ENCODE measurements at places on chromosomes 5 and 9.

DNA sequence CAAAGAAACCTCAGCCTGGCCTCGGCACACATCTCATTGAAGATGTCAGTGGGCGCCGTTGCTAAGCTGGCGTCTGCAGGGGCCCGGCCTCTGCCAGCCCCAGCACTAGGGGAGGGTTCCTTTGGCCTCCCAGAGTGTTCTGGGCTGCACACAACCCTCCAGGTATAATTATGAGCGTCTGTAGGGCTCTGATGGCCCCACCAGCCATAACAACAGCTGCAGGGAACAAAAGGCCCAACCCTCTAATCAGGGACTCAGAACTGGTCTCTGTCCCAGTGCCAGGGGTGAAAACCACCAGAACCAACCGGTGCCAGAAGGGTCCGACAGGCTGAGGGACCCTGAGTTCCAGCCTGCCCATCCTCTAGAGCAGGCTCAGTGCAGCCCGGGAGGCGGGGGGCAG is 39.5 kb upstream of the SLC12A7 start:
- no peak for DNase-seq

DNA sequence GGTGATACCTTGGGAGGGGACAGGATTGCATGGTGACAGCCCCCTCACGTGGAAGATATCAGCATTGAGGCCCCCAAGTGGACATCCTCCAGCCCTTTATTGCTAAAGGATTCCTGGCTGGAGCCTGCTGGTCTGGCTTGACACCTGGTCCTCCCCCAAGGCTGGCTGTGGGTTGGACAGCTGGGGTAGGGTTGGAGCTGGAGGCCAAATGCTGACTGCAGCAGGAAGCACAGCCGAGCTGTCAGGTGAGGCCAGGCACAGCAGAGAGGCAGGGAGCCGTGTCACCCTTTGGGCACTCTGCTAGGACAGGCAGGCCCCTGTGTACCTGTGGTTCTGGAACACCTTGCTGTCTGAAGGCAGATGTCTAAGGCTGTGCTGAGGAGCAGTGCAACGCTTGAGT is 2.2 kb downstream of the CACFD1 start:
- no peak for DNase-seq

DNA sequence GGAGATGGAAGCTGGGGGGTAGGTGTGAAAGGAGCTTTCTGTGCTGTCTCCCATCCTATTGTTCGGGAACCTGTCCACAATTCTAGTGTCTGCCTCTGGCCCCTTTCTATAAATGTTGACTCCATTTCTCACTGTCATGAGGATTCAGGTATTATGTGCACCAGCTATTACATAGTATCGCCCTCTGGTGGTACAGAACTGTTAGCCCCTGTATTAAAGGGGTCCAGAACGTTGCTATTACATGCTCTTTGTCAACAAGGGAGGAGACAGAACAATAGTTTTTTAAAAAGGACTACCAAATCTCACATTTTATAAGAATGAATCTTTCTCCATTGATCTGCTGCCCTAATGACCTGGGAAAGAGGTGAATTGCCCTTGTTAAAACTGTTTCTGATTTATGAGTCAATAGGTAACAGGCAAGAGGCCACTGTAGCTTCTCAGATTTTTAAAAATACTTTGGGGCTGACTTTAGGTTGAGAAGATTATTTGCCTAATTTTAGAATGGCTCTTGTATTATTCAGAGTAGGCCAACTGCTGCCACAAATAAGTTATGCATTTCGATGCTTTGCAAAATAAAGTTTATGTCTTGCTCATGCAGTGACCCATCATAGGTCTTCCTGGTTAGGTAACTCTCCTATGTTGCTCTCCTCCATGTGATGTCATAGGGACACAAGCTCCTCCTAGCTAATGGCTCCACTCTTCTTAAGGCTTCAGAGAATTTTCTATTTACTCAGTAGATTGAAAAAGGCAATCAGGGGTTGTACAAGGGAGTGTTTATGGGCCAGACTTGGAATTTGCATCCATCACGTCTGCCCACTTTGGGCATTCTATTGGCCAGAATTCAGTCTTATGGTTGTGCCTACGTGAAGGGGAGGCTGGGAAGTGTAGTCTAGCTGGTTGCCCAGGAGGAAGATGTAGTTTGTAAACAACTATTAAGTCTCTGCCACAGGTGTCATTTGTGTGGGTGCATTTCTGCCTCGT is 20.8 kb downstream of the DCANP1 start:
- peak; percentile 24 for DNase-seq

DNA sequence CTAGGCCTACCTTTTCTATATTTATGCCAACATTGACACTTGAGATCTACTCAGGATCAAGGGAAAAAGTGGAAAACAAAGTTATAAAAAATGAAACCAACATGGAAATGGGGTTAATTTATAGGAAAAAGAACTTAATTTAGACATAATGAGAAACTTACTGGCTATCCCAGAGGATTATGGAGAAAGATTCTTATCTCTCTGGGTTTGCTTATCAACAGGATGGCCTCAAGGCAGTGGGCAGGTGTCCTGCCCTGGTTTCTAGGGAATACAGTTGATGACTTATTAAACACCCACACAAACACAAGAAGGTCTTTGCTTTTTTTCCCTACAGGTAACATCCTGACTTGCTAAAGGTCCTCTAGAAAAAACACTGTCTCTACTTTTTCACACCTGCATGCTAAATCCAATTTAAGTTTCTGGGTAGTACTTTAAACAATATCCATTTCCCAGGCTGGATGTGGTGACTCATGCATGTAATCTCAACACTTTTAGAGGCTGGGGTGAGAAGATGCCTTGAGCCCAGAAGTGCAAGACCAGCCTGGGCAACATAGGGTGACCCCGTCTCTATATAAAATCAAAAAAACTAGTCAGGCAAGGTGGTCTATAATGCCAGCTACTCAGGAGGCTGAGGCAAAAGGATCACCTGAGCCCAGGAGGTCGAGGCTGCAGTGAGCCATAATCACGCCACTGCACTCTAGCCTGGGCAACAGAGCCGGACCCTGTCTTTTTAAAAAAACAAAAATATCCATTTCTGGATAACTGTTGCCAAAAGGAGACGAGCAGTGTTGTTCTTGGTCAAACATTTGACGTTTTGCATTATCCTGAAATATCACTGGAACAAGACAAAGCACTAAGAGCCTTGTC is 6.6 kb upstream of the ZNF608 start:
- DNase-seq: no peak

DNA sequence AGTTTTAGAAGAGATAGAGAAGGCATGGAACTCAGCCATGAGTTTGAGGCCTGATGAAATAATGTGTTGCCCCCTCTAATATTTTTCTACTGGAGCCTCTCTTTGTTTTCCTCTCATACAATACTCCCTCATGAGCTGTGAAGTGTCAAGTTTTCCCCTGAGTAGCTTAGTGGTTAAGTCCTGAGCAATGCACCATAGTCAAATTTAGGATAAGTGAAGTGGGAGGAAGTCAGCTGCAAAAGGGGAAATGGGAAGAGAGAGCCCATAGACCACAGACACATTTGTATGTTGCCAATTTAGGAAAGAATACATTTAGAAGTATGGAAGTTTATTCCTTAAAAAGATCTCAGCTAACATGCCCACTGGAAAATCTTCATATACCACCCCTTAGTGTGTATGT is 171.5 kb upstream of the NREP start:
- no peak for DNase-seq

DNA sequence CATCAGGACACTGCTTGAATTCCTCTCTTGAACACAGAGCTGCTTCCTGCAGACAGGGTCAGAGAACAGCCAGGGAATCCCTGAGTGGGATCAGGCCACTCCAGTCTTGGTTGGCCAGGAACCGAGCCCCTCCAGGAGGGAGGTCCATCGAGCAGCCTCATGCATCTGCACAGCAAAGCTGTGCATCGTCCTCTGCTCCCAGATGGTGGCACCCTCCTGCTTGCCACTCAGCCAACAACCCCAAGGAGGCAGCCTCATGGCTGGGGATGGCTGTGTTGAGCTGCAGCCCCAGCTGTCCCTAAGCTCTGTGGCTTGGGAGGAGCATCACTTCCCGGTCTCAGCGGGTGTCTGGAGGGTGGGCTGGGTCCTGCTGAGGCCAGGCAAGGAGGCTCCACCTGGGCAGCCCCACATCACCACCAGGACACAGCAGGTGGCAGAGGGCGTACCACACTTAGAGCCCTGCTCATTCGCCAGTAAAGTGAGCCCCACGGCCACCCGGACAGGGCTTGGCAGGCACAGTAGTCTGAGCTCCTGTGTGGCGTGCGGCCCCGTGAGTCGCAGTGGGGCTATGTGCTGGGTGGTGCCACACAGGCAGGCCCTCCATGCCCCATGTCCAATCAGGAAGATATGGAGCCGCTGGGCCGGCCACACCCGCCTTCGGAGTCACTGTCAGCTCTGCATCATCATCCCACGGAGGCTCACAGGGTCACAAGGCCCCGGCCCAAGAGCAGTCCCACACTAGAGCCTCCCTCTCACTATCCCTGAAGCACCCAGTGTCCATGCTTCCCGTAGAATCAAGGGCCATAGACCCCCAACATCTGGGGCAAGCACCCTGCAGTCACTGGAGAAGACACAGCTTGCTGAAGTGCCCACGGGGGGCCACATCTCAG is 11.9 kb downstream of the LPCAT1 start:
- DNase-seq: no peak

DNA sequence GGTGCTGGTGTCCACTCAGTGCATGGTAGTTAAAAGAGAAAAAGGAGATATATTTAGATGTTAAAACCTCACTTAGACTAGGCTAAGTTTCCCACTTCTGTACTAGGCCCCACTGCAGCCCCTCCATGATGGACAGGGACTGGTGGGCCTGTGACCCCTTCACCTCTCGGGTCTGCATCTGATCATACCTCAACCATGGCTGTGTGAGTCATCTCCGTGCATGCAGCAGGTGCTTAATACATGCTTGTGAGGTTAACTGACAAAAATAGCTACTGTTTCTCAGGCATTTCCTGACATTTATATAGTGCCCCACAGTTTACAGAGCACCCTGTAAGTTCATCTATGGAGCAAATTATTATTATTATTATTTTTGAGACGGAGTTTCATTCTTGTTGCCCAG is 8.4 kb upstream of the URM1 start:
- DNase-seq: no peak

- DNase-seq: no peak
These were observed 64.2 kb upstream of the OLFM1 start for GRCh38 chr9:135023088-135023785.

- DNase-seq: no peak
These were observed 3.5 kb upstream of the SNX30 start for GRCh38 chr9:112747094-112747493.

- no peak for DNase-seq
These were observed 52.9 kb downstream of the GDNF start for GRCh38 chr5:37786862-37787519.

DNA sequence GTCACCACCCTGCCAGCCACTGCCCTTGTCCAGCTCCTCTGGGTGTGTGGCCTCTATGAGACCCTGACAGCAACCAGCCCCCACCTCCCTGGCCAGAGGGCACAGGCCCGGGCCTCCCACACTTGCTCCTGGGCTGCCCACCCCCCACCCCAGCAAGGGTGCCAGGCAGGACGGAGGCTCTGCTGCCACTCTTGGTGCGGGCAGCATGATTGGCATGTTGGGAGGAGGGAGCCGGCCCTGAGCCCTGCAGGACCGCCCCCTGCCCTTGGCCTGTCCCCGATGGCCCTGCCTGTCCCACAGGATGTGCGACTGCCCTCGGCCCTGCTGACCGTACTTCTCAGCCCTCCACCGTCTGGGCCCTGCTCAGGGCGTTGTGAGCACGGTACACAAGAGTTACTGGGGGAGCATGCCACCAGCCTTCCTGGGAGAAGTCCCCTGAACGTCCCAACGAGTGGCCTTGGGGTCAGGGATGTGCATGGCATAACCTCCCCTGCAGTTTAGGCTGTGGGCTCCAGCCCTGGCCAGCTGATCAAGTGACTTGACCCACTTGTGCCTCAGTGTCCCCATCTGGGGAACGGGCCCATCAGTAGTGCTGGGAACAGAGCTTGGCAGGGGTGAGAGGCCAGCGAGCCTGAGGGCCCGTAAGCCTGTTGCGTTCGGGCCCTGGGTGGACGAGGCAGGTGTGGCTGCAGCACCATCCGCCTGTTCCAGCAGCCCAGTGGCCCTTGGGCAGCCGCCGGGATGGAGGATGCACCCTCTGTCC is 16.0 kb downstream of the GPSM1 start:
- no peak for DNase-seq

DNA sequence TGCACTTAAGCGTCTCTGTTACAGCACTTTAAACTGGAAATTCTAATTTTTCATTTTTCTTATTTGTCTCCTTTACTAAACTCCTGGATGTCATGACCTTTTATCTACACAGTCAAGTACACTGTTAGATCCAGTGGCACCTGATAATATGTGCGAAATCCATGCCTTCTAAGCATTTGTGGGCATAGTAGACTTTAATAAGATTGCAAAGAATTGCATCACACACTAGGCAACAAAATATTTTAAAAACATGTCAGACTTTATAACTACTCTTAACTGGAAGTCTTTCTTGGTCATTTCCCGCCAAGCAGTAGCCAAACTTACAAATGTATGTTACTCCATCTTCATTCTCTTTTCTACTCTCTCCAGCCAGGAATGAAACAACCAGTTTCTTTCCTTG is 5.0 kb upstream of the SPINK1 start:
- DNase-seq: no peak

- DNase-seq: no peak
These were observed 74.9 kb upstream of the PHYKPL start for GRCh38 chr5:178307267-178308045.

DNA sequence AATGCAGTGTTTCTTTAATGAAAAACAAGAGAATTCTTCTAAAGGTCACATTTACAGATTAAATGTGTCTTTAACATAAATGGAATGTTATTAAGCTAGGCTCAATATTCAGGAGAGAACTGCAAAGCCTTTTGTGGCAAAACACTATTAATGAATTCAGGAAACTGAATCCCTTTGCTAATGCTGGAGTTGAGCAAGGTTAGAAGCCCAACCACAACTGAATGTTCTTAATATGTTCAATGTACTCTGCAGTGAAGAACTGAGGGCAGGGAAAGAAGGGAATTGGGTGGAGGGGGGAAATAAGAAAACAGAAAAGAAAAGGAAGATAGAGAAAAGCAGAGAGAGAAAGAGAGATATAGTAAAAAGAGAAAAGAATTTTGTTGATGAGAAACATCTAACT is 276.7 kb upstream of the TMEM161B start:
- no peak for DNase-seq

DNA sequence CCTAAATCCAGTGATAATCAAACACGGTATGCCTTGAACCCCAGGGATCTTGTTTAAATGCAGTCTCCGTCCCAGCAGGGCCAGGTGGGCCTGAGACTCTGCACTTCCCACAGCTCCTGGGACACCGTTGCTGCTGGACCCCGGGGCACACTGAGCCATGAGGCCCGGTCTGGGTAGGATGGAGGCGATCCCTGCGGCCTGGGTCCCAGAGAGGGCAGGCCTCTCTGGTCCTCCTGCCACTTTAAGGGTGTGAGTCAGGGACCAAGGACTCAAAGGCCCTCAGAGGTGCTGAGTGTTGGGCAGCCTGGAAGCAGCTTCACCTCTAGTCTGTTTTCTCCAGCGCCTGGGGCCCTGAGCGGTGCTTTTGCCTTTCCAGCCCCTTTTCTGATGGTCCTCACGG is 34.1 kb upstream of the SLC9A3 start:
- no peak for DNase-seq
